ENCODE measurements at places on chromosomes 13 and 19.

GRCh38 chr13:45040622-45041021, 51.3 kb downstream of the GPALPP1 start:
- DNase-seq: no peak

DNA sequence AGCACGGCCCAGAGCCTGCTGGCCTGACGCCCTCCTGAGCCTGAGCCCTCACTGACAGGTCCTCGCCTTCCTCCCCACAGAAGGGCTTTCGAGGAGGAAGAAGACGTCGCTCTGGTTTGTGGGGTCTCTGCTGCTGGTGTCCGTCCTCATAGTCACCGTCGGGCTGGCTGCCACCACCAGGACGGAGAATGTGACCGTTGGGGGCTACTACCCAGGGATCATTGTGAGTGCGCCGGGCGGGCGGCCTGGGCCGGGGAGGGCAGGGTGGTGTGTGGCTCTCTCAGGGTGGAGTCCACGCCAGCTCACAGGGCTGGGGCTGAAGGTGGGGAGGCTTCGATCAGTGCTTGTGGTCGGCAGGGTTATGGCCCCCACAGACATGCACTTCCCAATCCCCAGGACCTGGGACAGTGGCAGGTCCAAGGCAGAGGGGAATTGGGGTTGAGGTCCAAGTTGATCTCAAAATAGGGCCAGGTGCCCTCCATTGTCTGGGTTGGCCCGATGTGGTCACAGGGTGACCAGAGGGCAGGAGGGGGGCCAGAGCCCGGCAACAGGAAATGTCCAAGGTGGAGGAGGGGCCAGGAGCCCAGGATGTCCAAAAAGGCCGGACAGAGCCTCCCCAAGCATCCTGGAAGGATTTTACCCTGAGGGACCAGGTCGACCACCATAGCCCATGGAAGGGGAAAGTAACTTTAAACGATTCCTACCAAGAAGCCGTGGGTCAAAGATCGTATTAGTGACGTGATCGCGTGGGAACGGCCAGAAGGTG, 7.2 kb downstream of the TMEM255B start:
- no peak for DNase-seq

DNA sequence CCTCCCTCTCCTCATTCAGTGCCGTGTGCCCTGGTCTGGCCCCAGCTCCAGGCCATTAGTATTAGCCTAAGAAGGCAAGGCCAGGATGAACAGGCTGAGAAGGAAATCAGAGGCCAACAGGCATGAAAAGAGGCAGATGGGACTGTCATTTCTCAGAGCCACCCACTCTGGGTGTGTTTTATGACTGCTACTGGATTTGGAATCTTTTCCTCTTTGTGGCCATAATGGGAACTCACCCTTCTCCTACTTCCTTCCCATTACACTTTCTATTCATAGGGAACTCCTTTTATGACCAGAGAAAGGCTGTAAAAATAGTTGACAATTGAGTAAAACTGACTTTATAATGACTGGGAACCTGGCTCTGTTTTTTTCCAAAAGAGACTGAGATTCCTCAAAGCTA, 17.7 kb downstream of the CEACAM8 start:
- no peak for DNase-seq

DNA sequence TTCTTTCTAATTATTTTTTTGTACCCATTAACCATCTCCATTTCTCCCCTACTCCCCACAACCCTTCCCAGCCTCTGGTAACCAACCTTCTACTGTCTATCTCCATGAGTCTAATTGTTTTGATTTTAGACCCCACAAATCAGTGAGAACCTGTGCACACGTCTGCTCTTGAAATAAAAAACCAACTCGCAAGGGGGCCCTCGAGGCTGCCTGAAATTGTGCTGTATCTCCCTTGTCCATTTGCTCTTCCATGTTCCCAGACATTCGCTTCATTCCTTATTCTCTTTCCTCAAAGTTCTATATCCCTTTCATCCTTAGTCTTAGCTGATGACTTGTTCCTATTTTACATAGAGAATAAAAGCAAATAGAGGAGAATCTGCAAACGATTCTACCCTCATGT, 95.0 kb downstream of the GPC5 start:
- no peak for DNase-seq

DNA sequence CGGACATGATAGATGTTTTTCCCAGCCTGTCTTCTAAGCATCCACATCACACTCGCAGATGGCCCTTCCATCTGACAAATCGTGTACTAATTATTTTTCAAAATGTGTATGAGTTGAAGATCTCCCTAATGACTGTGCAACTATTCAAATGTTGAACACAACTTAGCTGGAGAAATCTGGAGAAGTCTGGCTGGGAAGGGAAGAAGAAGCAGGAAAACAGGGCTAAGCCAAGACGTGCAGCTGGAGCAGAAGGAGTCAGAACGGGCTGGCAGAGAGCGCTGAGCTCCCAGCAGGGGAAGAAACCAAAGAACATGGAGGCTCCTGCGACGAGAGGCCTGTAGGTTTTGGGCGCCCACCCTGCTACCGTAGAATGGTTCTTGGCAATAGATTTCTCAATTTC, 13.2 kb upstream of the LATS2 start:
- DNase-seq: no peak

DNA sequence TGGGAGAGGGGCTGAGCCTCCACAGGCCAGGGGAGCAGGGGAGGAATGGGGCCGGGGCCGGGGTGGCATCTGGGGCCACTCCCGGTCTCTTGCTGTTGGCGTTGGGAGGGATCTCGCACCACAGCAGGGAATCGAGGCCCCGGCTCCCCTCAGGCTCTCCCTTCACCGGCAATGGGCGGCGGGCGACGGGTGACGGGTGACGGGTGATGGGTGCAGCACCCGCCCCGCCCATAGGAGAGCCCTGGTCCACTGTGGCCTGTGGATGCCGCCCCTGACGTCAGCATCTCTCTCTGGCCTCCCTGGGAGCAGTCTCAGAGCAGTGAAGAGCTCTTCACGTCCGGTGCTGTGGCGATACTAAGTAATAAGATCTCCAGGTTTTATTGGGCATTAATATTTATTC, 133.6 kb downstream of the KDM4B start:
- no peak for DNase-seq

GRCh38 chr13:97567510-97568243, 133.7 kb downstream of the RAP2A start:
- DNase-seq: peak; percentile 29

- no peak for DNase-seq
Observed at GRCh38 chr13:74166261-74167004, 32.2 kb upstream of the KLF12 start.

- DNase-seq: peak; percentile 16
Observed at GRCh38 chr19:31304831-31305312, 44.4 kb downstream of the TSHZ3 start.

- no peak for DNase-seq
Observed at GRCh38 chr13:49935171-49936074, 717 bp downstream of the SPRYD7 start.

All from skeletal muscle cell (primary cell).